ENCODE measurements at places on chromosomes 16 and 17.
A peak's percentile ranks its signal among the peaks of the same experiment; 100 is the strongest.

DNA sequence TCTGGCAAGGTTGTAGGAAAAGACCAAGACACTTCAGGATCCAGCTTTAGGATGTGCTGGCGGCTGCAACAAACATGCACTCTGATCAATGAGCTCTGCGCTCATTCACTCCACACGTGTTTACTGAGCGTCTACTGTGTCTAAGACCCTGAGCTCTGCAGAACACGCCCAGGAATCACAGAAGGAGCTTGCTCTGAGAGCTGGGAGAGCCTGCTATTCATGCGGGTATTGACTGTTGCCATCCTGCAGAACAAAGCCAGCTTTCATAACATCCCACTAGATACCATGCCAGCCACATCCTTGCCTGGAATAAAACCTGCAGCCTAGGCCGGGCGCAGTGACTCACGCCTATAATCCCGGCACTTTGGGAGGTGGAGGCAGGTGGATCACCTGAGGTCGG, 44.1 kb downstream of the NXN start:
- no peak for DNase-seq

- DNase-seq: no peak
These were observed 4.1 kb downstream of the DNAH2 start for GRCh38 chr17:7721612-7722011.

GRCh38 chr17:71067669-71068407, 898.5 kb downstream of the KCNJ2 start:
- no peak for DNase-seq

DNA sequence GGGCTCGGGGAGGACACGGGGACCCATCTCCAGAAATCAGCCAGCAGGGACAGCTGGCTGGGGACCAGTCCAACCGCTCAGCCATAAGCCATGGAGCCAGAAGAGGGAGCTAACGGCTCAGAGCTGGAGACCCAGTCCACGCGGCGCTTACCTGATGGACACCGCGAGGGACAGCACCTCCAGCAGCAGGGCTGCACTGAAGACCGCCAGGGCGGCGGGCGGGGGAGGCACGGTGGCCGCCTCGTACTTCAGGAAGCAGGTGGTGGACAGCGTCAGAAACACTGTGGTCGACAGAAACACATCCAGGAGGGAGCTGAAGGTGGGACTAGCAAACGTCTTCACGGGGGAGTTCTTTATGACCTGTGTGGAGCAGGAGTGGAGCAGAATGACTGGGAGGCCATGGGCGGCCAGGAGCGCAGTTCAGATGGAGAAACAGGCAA, 102.6 kb upstream of the CREBBP start:
- DNase-seq: peak; percentile 25

- DNase-seq: no peak
These were observed 5.2 kb upstream of the RAI1 start for GRCh38 chr17:17675925-17676534.

GRCh38 chr17:40952661-40953060, 14.1 kb downstream of the KRT39 start:
- DNase-seq: no peak

DNA sequence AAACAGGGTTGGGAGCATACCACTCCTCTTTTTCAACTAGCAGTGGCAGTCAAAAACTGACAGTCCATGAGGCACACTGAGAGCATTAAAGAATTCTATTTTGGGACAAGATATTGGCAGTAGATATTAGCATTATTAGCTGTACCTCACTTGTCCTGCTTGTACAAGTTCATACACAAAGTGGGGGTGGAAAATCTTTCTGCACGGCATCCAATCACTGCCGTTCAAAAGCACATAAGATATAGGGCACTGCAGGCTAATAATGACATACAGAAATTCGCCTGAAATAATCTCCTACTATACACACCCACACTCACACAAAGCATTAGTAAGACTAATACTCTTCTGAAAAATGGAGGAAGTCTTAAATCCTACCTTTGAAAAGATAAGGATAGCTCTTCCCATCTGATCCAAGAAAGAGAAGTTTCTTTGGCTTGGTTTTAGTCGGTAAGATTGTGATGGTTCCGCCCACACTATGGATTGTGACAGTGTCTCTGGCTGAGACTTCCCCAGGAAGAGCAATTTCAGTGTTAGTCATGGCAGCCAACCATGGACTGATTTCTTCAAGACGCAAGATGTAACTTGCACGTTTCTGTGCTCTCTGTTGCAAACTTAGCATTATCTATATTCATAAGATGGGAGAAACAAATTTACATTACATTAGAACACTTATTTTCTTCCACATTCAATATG, 40.6 kb upstream of the ARL6IP1 start:
- DNase-seq: peak; percentile 15

GRCh38 chr17:67171560-67171959, 73.4 kb downstream of the HELZ start:
- DNase-seq: no peak

- no peak for DNase-seq
These were observed 4.4 kb downstream of the CDC27 start for GRCh38 chr17:47184681-47185080.

DNA sequence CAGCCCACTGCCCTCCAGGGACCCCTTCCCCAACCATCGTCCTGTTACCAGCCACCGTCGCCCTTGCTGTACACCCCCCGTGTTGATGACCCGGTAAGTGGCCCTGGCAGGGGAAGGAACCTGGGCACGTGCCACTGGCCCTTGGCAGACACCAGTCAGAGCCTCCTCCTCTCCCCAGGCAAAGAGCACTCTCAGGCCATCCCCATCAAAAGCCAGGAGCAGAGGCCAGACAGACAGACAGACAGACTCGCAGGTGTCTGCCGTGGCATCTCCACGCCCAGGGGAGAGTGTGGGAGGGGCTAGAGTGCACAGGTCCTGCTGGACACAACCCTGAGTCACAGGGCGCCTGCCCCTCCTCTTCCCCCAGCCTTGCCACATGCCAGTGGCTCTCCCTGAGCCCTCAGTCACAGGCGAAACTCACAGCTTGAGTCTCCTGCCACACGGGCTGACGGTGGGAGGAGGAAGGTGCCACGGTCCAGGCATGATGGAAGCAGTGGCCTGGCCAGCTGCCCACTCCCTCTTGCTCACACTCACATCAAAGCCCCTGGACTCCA, 7.8 kb downstream of the CLCN7 start:
- no peak for DNase-seq

- DNase-seq: no peak
These were observed 4.3 kb downstream of the RHBDF1 start for GRCh38 chr16:67884-68789.
